ENCODE measurements at places on chromosomes 2 and 18.

GRCh38 chr2:236557306-236558030, 12.2 kb upstream of the ACKR3 start:
- no peak for DNase-seq

- no peak for DNase-seq
Observed at GRCh38 chr18:3056311-3056710, 43.4 kb upstream of the LPIN2 start.

GRCh38 chr18:7824970-7825369, 257.9 kb downstream of the PTPRM start:
- no peak for DNase-seq

DNA sequence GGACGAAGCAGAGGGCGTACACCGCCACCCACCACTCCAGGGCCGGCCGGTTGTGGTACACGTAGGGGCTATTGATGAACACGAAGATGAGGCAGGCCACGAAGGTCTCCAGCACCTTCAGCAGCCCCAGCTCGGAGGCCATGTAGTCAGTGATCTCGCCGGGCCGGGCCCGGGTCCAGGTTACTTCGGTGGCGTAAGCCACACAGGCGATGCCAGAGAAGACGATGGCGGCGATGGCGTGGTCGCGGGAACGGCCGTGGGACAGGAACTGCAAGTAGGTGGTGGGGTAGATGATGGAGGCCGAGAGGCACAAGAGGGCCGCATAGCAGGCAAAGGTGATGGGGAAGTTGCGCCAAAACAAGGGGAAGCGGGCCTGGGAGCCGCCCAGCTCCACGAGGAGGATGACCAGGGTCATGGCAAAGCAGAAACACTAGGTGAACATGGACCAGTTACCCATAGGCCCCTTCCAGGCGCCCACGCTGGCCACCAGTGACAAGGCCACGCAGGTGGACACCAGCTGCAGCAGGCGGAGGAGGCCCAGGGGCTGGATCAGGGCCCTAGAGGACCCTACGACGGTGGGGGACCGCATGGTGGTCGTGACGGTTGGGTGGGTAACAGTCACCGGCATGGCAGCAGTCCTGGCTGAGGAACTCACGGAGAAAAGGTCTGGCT, 128.4 kb upstream of the FAM98A start:
- no peak for DNase-seq

DNA sequence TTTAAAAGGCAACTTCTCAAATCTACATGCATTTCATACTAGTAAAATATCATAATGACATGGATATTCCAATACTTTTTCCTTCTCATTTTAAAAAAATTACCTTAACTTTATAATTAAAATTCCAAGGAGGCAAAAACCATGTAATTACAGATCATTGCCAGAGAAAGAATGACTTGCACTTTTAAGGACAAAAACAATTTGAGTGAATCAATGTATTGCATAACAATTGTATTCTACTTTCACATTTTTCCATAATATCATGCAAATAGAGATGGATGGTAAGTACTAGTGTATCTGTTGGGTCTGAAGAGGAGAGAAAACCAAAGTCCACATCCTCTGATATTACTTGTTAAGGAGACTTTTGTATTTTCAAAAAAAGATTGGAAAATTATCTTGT, 89.5 kb upstream of the NCK2 start:
- no peak for DNase-seq

- DNase-seq = no peak
Observed at GRCh38 chr18:63834471-63835113, 52.9 kb upstream of the SERPINB2 start.

- DNase-seq = no peak
Observed at GRCh38 chr2:6881046-6881445, 3.5 kb downstream of the RSAD2 start.

DNA sequence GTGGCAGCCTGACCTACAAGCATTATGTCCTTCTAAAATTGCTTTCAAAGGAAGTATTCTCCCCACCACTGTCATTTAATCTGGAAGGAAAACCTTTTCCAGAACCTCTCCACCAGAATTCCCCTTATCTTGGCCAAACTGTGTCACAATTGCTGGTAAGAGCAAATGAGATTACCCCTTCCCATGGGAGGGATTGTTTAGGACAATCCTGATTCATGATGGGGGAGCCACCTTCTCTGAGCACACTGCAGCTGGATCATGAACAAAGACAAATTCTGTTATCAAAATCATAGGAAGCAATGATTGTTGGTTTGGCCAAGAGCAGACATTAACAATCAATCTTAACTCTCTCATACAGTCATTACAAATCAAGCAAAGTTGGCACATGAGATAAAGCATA, 18.1 kb upstream of the ATOH8 start:
- DNase-seq = no peak

GRCh38 chr2:55618025-55618274, 528 bp upstream of the PPP4R3B start:
- DNase-seq = no peak

DNA sequence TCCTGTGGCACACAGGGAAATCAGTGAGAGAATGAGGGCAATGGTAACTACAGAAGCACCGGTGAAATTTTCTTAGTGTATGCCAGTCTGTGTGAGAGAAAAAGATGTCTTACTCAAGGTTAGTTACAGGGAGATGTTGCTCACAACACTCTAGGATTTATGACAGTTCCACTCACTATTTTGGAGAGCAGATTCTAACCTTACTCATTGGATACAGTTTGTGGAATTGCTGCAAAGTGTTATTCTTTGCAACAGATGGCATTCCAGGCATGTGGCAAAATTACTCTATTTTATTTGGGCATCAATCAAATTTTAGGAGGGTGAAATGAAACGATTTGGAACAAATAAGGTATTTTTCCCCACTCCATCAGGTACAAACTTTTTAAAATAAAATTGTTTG, 449.1 kb downstream of the PIK3C3 start:
- DNase-seq = no peak

GRCh38 chr2:216922175-216922780, 62.4 kb upstream of the TNP1 start:
- DNase-seq = no peak

- no peak for DNase-seq
Observed at GRCh38 chr2:25290811-25291495, 50.8 kb downstream of the DNMT3A start.

- no peak for DNase-seq
Observed at GRCh38 chr18:12287684-12288402, 20.2 kb upstream of the TUBB6 start.

DNA sequence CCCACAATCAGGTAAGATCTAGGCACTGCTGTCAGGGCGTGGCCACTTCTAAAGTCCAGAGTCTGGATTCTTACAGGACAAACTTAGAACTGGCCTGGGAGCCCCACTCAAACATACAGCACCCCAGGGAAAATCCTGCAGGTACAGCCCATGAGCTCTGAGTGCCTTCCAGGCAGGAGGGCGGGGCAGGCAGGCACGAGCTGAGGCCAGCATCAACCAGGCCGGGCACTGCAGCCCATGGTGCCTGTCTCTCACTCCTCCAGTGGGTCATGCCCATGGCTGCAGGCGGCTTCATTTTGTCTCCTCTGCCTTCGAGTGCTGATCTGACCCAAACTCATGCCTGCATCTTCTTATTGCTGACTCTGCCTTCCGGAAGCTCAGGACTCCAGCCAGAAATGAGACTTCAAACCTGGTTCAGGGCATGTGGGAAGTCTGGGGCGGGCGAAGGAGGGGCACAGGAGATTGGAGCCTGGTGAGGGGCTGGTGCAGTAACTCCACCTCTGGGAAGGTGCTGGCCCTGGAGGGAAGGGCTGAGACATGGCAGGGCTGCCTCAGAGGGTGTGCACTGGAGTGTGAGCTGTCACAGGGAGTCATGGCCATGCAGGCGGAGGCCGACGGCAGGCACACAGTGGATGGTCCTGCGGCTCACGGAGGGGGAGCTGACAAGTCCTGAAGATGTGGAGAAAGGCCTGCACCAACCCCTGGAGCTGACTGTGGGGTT, 40.5 kb downstream of the HS6ST1 start:
- no peak for DNase-seq

- DNase-seq = peak; percentile 21
Observed at GRCh38 chr2:203225423-203226039, 13.3 kb upstream of the CYP20A1 start.

DNA sequence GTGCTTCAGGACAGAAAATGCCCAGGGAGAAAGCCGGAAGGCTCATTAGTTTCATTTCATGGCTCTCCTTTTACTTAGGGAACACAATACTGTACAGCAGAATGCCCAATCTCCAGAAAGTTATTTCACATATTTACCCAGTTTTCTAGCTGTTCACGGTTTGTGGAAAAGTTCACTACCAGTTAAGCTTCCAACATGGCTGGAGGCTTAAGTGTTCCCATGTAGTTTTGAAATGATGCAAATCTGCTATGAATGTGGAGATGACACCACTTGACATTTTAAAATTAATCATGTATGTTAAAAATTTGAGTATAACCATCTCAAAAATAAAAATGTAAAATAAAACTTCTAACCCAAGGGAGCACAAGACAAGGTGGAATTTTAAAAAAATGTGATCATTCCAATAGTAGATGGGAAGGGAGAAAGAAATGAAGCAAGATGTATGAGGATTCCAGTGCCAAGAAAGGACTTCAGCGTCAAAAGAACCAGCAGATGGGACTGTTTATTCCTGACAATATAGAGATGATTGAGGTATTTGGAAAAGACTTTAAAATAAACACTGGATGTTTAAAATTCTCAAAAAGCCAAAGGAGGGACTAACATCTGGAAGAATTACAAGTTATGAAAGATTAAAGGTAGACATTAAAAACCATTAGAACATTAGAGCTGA, 60.9 kb upstream of the OSR1 start:
- no peak for DNase-seq

DNA sequence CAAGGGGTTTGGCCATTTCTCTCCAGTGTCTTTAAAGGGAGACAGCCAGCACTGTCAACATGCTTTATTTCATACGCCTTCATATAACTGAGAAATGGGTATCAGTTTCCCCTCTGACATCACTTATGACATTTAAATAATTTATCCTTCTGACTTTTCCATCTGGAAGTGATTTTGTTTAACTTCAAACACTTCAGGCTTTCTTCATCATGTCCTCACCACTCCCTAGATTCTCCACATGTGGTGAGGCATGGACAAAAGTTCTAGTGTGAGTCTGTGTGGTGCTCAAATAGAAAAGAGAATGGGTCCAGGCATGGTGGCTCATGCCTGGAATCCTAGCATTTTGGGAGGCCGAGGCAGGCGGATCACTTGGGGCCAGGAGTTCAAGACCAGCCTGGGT, 158.6 kb downstream of the TXNL1 start:
- no peak for DNase-seq

GRCh38 chr2:36287363-36288275, 68.0 kb upstream of the CRIM1 start:
- peak; percentile 10 for DNase-seq

DNA sequence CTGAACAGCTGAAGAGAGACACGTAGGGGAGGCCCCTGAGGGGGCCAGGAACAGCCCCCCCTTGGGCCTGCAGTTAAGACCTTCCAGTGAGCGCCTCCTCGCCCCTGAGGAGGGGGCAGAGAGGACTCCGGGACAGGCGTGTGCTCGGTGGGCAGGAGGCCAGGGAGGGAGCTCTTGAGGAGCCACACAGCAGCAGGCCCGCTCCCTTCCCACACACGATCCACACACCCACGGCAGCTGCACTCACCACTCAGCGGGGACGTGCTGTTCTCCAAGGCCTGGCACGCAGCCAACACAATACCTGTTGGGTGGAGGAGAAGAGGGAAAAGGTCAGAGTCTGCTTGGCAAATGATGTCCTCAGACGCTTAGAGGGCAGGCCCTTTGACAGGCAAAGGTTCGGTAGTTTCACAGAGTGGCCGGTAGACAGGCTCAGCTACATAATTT, 39.0 kb downstream of the TGFA start:
- DNase-seq = no peak

DNA sequence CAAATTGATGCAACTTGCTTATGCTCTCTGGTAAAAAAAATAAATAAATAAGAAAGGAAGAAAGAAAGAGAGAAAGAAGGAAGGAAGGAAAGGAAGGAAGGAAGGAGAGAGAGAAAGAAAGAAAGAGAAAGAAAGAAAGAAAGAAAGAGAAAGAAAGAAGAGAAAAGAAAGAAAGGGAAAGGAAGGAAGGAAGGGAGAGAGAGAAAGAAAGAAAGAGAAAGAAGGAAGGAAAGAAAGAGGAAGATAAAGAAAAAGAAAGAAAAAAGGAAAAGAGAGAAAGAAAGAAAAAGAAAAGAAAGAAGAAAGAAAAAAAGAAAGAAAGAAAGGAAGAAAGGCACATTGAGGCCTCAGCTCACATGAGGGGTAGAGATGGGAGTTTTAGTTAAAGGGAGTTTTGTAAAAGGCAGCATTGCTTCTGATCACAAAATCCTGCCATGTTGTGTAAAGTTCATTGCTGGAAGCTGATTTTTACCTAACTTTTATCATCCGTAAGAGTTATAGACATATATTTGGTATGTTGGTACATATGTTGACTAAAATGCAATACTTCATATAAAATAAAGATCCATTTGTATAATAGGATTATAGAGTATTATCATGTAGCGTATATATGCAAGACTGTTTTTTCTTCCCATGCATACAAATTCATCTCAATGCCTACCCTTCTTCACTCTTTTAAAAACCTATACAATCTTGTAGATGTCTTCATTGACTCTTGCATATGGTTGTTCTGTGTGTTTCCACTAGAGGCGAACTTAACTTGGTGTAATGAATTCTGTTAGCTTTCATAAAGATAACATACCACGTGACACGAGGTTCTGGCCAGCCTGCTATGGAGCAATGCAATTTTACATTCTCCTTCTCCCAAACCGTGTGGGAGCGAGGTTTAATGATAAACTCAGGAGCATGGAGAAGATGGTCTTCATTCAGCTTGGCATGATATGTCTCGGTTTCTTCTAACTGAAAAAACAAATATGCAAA, 32.8 kb downstream of the MYOM1 start:
- no peak for DNase-seq

DNA sequence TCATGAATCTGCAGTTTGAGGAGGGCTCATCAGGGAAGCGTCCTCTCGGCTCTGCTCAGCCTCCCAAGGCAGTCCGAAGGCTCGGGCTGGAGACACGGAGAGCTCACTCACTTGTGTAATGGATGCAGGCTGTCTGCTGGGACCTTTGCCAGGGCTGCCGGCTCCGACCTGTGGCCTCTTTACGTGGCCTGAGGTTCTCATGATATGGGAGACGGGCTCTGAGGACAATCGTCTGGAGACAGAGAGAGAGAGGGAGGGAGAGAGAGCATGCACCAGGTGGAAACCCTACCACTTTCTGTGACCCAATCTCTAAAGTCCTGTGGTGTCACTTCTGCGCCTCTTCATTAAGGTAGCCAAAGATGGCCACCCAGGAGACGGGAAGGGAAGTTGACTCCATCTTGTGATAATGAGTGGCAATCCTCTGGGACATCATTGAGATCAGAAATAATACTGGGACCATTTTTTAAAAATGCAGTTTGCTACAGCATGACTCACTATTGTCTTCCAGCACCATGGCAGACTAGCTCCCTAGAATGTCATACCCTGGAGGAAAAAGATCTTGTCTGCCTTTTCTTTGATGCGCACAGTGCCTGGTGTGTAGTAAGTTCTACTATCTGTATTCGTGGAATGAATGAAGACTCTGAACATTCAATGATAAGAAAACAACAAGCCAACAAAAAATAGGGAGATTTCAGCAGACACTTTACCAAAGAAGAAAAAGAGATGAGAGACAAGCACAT, 60.2 kb downstream of the CD8B2 start:
- no peak for DNase-seq

GRCh38 chr2:194411221-194411620, 1245.8 kb upstream of the SLC39A10 start:
- DNase-seq = no peak

Data from stimulated activated CD4-positive, alpha-beta T cell treated with anti-CD3 and anti-CD28 coated beads, Interleukin-2, amount 100 ng/mL, for 48 hours (primary cell).